ENCODE measurements at places on chromosomes 16 and 17.

- DNase-seq = peak; percentile 84
Observed at GRCh38 chr17:78883533-78884131, 19.4 kb downstream of the CEP295NL start.

DNA sequence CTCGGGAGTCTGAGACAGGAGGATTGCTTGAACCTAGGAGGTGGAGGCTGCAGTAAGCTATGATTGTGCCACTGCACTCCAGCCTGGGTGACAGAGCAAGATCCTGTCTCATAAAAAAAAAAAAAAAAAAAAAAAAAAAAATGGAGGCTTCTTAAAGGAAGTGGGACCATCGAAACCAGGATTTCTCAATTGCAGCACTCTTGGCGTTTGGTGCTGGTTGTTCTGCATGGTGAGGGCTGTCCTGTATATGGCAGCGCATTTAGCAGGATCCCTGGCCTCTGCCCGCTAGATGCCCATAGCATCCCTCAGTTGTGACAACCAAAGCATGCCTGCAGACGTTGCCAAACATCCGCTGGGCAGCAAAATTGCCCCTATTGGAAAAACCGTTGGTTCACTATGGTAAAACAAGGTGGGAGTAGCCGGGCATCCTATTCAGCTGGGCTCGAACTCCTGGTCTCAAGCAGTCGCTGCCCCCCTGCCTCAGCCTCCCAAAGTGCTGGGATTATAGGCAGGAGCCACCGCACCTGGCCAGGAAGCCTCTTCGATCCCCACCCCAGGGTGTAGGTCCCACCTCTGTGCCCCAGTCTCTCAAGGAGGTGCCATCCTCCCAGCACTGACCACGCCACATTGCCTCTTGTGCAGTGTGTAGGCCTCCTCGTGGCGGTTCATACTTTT lies 6.5 kb upstream of the NPIPB7 start:
- no peak for DNase-seq

DNA sequence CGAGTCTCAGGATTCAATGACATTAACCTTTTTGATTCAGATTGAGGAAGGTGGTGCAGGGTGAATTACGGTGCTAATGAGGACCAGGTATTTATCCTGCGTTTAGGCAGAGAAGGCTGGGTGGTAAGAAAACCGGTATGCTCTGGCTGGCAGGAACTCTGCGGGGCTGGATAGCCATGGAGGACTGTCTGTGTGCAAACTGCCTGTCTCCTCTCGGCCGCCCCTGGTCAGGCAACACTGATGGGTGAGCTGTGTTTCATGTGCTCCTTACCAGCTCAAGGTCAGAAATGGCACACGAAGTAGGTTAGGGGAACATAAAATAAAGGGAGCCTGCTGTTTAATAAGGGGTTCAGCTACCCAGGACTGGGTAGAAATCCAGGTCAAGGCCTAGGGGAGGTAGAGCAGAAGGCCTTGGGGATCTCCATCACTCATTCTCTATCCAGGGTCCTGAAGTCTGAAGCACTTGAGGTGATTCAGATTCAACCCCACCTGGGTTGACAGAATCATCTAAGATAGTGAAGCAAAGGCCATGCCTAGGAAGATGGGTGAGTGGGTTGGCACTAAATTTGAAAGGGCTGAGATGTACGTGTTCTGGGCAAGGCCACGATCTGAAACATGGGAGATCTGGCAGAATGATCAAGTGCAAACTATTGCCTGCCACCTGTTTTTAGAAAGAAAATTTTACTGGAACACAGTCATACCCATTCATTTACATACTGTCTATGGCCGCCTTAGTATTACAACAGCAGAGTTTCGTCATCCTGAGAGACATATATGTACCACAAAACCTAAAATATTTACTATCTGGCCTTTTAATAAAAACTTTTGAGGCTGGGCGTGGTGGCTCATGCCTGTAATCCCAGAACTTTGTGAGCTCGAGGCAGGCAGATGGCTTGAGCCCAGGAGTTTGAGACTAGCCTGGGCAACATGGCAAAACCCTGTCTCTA lies 292.5 kb downstream of the XYLT1 start:
- no peak for DNase-seq

DNA sequence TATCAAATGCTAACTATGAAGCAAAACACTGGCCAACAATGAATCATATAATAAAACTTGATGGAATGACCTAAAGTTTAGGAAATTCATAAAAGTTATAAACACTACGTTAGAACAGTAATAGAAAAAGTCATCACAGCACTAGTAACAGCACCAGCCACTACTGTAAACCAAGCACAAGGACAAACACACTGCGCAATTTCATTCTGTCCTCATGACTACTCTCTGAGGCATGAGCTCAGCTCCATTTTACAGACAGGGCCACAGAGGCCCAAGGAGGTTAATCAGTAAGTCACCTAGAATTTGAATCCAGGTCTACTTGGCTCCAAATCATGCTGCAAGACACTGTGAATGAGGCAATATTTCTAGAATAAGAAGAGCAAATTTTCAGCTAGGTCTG lies 13.4 kb downstream of the EMC8 start:
- no peak for DNase-seq

GRCh38 chr17:3697103-3697476 lies 1.1 kb upstream of the P2RX5 start:
- no peak for DNase-seq

DNA sequence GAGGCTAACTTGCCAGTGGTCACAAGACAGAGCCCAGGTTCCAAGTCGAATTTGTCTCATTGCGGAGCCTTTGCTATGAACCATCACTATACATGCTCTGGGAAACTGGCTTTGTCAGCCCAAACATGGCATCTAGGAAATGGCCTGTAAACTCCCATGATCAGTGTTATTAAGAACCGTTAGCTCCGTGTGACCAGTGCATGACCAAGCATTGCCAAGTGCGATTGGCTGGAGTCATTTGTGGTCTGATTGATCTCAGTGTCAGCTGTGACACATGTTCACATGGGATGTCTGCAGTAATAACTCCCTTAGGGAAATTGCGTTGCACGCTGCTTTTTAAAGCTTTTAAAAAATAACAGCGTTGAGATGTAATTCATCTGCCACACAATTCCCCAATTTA lies 18.6 kb upstream of the CDH3 start:
- DNase-seq = no peak

GRCh38 chr16:46885960-46886763 lies 2.0 kb downstream of the GPT2 start:
- peak; percentile 47 for DNase-seq

GRCh38 chr16:8567355-8568230 lies 22.7 kb downstream of the TMEM114 start:
- DNase-seq = peak; percentile 70

DNA sequence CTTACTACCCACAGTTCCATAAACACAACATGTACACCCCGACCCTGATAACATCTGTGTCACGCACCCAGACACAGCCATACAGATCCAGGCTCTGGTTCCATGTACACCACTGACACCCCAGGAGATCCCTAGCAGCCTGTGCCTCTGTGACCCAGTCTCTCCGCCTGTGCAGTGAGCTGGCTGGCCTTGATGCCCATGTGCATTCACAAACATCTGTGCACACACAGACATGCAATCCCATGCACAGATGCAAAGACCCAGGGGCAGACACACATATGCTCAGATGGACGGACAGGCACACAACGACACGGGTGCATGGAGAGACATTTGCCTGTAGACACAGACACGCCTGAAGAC lies 4.1 kb downstream of the CCDC102A start:
- peak; percentile 17 for DNase-seq

- no peak for DNase-seq
Observed at GRCh38 chr16:11182411-11182810, 73.6 kb downstream of the SOCS1 start.

GRCh38 chr17:31509095-31509804 lies 117.8 kb downstream of the RAB11FIP4 start:
- DNase-seq = no peak

DNA sequence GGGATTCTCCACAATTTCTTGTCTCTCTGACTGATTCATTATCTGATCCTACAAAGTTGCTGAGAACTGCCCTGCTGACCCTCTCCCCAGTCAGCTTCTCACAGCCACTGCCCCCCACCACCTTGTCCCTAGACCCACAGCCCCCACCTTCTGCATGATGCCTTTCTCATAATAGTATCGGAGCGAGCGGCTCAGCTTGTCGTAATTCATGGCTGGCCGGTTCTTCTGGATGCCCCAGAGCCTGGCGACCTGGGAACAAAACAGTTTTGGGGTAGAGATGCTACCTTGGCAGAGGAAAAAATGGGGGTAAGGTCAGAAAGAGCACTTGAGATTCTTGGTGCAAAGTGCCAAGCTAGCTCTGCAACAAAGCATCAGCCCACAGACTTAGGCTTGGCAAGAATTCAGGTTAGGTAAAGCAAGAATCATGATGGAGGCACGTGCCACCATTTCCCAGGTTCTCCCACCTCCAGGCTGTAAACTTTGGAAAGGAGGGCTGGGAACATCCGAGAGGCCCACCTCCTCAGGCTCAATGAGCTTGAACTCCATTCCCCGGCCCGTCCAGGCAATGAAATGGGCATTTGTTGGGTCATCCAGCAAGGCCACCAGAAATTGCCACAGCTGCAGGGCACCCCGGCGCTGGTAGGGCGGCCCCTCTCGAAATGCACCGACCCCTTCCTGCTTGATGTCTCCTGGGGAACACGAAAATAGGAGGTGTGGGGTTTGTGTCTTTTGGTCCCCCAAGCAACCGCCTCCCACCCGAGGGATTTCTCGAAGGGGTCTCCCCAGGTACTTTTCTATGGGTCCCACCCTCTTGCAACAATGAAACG lies 16.9 kb downstream of the ETV4 start:
- no peak for DNase-seq

DNA sequence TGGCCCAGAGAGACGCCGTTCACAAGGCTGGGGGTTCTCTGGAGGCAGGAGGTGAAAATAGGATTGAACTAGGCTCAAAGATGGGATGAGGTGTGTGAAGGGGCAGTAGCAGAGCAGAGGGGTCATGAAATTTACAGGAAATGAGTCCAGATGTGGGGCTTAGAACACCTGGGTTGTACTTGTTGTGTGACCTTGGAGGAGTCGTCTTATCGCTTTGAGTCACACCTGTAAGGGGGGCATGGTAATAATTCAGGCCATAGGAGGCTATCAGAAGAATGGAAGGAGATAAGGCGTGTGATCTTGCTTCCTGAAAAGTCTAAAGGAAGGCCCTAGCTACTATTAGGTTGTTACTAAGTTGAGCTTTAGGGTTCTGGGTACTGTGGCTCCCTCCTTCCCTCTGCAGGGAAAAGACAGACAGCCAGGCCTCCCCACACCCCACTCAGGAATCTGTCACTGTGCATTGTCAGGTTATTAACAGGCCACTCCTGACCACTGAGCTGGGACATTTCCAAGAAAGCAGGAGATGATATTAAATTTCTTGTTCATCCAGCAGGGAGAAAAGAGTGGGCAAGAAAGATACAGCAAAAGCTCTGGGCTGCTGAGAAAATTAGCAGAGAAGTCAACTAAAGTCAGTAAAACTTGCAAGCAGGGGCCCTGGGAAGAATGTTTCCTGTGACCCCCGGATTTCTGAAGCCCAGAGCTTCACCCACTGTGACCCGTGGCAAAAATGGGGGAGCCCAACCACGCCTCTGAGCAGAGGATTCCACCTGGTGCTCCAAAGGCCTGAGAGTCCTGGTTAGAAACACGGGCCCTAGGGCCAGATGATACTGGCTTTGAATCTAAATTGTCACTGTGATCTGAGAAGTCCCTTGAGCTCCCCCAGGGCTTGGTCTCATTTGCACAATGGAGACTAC lies 6.0 kb upstream of the CDC42EP4 start:
- DNase-seq = no peak

- peak; percentile 42 for DNase-seq
Observed at GRCh38 chr17:48597778-48598631, 4.4 kb upstream of the HOXB5 start.

DNA sequence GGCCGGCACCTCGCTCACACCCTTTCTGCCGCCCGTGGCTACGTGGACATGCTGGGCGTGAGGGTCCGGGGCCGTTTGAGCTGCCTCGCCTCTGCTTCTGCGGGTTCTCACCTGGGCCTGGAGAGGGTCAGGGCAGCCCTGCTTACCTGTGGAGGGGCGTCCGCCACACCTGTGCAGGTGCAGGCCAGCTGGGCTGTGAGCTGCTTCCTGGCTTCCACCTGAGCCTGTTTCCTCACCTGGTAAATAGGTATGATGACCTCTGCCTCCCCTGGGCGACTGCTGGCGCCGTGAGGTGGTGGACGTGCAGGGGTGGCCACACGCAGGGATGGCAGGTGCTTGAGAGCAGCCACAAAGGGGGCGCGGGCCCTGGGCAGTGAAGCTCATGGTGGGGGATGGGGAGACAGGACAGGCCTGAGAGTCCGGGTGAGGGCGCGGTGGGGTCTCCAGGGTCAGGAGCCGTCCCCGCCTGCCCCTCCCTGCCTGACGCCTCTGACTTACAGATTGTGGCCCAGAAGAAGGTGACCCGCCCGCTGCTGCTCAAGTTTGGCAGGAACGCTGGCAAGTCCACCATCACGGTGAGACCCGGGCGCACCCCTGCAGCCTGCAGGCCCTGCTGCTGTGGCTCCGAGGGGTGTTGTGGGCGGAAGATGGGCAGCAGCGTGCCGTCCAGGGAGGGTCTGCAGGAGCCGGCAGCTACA lies 7.8 kb downstream of the CPNE7 start:
- no peak for DNase-seq

- no peak for DNase-seq
Observed at GRCh38 chr17:12826431-12826830, 37.1 kb downstream of the ARHGAP44 start.

DNA sequence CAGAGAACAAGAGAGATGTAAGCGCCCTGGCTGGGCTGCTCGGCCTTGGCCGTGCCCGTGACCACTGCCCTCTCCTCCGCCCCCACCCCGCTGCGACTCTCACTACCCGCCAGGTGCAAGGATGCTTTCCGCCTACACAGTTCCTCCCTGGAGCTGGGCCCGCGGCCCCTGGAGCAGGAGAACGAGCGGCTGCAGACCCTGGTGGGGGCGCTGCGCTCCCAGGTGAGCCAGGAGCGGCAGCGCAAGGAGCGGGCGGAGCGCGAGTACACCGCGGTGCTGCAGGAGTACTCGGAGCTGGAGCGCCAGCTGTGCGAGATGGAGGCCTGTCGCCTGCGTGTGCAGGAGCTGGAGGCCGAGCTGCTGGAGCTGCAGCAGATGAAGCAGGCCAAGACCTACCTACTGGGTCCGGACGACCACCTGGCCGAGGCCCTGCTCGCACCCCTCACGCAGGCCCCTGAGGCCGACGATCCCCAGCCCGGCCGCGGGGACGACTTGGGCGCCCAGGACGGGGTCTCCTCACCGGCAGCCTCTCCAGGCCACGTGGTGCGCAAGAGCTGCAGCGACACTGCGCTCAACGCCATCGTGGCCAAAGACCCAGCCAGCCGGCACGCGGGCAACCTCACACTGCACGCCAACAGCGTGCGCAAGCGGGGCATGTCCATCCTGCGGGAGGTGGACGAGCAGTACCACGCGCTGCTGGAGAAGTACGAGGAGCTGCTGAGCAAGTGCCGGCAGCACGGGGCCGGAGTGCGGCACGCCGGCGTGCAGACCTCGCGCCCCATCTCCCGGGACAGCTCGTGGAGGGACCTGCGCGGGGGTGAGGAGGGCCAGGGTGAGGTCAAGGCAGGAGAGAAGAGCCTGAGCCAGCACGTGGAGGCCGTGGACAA lies 9.2 kb upstream of the MRPL58 start:
- no peak for DNase-seq
